ENCODE measurements at places on chromosomes 2 and 18.
A peak's percentile ranks its signal among the peaks of the same experiment; 100 is the strongest.

DNA sequence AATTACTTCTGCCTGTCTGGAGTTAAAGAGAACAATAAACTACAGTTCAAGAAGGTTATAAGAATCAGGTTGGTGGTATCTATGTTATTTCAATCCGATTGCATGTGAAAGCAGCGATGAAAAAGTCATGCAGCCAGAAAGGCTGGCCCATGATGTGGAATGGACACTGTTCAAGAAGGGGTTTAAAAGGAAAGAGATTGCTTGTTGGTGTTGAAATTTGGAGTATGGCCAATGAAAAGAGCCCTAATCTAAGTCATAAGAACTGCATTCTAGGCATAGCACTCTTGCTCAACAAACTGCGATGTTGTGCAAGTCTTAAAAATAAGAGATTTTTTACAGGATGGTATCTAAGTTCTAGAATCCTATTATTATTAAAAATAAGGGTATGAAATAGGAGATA lies 61.3 kb downstream of the EFEMP1 start:
- peak; percentile 96 for DNase-seq

DNA sequence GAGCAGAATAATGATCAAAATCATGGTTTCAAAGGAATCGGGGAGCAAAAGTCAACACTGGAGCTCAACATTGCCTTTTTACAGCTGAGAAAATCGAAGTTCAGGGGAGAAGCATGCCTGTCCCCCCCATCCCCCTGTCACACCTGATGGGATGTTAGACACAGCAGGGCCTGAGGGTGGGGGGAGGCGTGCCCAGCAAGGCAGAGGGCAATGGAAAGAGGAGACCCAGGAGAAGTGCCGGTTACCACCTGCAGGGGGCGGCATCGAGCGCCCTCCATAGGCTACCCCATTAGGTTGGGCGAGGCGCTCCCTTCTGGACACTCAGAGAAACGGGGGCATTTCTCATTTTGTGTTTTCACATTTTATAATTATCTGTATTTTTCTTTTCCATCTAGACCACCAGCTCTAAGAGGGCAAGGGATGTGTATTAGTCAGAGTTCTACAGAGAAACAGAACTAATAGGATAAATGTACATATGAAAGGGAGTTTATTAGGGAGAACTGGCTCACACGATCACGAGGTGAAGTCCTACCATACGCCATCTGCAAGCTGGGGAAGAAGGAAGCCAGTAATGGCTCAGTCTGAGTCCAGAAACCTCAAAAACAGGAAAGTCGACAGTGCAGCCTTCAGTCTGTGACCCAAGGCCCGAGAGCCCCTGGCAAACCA lies 271.3 kb downstream of the LRATD1 start:
- DNase-seq = no peak

DNA sequence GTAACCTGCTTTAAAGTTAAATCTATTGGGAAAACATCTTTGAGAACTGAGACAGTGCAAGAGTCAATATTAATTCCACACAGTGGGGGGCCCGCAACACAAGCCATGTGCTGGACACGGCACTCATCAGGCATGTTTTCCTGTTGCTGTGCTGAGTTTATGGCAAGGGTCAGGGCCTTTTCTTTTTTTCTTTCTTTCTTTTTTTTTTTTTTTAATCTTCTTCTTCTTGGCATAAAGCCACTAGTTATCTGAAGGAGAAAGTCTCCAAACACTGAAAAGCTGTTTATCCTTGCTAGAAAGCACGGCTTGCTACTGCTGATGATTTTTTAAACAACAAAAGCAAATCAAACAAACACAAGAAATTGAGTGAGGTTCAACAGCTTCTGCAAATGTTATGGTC lies 252.1 kb downstream of the ZNF521 start:
- no peak for DNase-seq

DNA sequence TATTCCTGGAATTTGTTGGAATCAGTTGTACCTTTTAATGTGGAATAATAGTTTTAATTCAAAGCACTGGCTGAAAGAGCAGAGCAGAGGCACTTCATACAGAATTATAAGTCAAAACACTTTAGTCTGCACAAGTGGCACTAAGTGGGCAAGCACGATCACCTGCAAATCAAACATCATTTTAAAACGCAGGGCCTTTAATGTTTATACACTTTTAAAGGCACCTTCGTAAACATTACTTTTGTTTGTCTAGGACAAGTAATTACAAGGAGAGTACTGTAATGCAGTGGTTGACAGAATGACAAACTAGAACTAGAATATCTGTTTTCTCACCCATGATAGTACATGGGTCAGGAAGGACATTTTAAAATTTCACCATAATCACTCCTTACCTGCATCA lies 36.4 kb downstream of the LANCL1 start:
- DNase-seq = no peak

DNA sequence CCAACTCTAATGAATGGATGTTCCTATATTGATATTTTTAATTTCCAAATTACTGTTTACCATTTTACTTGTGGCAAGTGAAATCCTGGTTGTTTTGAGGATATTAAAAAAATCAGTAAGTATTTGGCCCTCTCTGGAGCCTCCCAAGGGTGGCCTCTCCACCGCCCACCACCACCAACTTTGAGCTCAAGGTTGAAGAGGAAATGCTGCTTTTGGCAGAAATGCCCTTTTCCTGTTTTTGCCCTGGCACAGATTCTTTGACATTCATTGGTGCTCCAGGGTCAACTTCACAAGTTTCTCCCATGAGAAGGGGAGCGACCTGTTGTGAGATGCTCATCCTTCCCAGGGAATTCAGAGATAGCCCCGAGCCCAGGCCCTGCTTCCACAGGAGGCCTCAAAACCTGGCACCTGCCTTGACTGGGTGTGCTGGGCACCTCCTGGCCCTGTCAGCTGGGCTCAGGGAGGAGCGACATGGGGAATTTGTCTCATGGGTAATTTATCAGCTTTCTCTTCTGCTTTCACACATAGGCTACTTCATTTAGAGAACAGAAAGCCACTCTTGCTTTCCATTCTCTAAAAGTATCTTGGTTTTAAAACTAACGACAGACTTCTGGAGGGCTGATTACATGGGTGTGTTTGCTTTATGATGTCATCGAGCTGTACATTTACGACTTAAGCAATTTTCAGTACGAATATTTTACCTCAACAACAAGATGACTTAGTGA lies 6.9 kb downstream of the CD8A start:
- DNase-seq = no peak

DNA sequence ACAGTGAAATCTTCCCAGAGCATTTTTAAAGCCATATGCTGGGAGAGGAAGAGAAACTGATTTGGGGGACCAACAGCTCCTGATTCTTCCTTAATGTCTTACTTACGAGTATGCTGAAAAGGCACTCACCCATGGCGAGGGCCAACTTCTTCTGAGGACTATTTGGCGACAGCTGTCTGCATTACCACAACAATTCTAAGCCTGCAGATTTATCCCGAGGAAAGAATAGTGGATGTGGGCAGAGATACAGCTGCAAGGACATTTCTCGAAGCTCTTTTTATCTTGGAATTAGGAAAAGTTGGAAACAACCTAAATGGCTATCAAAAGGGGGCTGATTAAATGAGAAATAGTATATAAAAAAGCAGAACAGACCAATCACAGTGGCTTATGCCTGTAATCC lies 40.3 kb upstream of the FHL2 start:
- DNase-seq = no peak

DNA sequence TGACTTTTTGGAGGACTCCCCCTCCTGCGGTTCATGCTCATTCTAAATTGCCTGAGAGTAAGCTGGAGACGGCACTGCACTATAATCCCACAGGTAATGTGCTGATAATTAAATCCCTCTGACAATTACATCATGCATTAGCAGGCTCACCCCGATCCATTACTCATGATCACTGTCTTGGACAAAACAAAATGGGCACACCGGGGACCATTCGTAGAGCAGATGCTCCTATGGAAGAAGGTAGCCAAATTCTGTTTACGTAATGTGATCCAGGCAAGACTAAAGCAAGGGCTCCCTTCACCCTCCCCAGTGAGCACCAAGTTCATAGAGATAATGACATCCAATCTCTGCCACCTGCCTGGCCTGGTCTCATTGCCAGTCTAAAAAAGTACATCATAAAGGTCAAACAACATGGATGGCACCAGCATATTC lies 657.1 kb upstream of the SOX11 start:
- DNase-seq = no peak

- DNase-seq = no peak
These were observed 217.6 kb downstream of the BABAM2 start for GRCh38 chr2:28108143-28108542.

- no peak for DNase-seq
These were observed 40.0 kb downstream of the CYP1B1 start for GRCh38 chr2:38035968-38036367.

DNA sequence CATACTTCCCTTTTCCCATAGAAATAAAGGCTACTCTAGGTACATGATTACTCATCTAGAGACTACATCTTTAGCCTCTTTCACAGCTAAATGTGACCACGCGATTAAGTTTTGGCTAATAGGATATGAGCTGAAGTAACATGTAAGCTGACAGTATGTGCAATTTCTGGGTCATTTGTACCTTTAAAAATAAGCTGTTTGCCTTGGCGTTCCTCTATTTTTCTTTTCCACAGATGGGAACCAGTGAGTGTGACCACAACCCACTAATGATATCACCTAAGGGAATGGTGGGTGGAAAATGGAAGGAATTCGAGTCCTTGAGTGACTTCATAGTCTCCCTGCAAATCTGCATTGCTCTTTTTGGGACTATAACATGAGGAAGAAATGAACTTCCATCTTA lies 11.7 kb upstream of the NABP1 start:
- DNase-seq = peak; percentile 38

GRCh38 chr2:120697471-120697870 lies 38.2 kb upstream of the GLI2 start:
- no peak for DNase-seq

DNA sequence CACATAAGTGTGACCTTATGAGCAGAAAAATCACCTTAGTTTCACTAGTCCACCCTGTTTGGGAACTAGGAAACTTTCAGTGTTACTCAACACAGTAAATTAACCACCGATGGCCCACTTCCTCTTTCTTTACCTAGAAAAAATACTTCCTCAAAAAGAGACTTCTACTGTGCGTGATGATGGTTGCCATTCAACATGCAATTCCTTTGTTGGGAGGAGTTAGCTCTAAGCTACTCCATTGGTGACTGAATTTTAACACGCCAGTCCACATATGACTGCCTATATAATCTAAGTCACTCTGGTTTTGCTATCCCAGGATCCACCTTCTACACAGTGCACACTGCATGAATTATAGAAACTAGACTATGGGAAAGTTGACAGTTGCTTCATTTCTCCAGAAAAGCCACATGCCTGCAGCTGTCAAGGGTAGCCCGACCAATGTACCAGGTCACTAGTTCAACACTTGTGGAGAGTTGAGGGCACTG lies 47.8 kb upstream of the REG3G start:
- no peak for DNase-seq

- no peak for DNase-seq
These were observed 135.4 kb upstream of the REG3A start for GRCh38 chr2:79294994-79295393.

DNA sequence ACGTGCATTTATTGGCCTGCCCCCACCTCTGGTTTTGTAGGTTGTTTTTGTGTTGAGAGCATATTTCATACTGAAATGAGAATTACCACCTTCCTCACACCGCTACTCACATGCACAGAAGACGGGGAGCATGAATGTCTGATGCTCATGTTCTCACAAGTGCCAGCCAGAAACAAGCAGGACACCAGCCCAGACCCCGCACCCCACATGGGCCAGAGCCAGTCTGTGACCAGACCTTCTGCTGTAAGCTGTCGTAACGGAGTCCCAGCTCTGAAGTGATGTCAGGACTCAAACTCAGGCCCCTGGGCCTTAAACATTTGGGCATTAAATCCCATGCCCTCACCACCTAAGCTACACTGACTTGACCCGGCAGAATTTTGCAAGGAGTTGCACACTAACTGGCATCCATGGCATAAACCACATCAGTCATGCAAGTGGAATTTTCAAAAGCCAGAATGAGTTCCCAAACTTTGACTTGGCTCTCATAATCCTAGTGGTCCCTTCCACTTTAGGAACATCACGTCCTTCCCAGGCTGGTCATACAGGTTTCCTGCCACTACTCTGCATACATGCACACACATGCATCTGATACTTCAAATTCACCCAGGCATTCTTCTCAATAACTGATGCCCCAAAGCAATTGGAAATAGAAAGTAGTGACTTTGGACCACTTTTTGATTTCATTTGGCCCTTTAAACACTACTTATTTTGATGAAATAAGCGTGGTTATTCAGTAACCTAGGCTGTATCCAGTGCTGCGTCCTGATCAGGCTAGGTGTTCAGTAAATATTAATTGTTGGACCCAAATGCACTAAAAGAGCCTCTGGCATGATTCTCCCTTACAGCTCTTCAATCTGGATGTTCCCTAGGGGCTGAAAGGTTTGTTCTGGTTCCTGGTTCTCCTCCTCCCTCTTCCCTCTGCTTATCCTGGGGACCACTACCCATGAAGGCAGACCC lies 223.1 kb upstream of the ID2 start:
- DNase-seq = no peak

DNA sequence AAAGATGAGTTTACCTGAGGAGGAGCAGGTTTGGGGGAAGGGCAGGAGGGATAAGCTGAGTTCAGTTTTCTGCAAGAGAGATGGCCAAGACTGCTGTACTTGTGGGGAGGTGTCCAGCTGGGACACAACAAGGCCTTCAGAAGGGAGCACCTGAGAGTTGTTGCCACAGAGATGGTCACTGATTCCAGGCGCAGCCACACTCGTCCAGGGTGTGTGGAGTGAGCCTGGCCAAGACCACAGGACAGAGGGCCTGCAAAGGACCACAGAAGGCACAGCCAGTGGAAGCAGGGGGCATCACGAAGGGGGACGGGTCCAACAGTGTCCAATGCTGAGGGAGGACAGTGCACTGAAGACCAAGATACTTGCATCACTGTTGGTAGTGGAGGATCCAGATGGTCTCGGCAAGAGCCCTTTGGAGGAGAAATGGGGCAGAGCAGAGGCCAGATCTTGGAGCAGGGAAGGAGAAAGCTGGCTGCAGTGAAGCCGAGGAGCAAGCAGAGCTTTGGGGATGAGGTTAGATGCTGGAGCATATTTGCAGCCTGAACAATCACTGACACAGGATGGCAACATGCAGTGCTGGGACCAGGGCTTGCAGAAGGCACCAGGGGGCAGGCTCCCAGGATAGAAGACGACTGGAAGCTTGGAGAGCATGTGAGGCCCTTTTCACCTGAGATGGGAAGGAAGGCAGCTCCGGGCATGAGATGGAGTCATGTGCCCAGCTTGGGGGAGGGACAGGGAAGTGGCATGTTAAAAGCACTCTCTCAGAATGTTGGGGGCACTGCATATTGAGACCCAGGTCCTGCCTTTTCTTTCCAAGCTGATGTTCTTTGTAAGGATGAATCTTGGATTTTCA lies 214.0 kb downstream of the CYP26B1 start:
- no peak for DNase-seq

DNA sequence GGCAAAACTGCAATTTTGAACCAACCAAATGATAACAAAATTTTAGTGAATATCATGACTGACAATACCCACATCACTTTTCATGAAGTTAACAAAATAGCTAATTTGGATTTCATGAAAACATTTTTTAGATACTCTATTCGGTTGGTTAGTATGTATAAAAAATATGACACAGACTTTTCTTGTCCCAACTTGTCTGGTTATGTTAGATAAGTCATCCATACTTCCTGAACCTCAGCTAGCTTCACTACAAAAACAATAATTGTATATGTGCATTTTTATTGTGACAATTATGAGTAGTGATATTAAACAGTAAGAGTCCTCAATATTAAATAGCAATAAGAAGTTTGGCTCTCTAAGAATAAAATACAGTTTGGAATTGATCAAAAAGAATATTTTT lies 408.1 kb upstream of the DSEL start:
- DNase-seq = no peak

- no peak for DNase-seq
These were observed 21.5 kb upstream of the ZEB2 start for GRCh38 chr2:144541396-144541795.

Measured in non-pigmented ciliary epithelial cell (primary cell).